Esophagus squamous epithelium (tissue), 5 donors: ENCODE measurements at places on chromosomes 1 and 21.

DNA sequence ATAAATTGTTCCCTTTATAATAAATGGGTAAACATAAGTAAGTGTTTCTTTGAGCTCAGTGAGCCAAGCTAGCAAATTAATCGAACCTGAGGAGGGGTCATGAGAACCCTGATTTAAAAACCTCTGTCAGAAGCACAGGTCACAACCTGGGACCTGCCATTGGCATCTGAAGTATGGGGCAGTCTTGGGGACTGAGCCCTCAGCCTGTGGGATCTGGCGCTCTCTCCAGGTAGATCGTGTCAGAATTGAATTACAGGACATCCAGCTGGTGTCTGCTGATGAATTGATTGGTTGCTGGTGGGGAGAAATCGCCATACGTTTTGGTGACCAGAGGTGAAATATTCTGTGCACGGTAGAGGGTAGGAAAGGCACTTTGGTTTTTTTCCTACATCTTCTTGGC lies 17.5 kb downstream of the UCK2 start:
- DNase-seq, result no peak

DNA sequence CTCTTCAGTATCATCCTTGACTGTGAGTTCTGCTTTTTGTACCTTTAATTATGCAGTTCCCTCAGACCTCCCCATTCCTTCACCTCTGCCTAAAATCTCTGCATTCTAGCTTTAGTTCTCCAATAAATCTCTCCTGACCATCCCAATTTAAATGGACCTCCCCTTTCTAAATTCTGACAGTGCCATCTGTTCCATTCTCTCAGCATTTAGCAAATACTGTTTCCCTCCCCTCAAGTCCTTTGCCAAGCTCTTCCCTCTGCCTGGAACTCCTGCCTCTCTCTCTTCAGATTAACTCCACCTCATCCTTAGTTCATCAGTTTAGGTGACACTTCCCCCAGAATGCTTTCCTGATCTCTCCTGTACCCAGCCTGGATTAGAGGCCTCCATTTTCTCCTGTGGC lies 54.0 kb upstream of the JUN start:
- DNase-seq, result no peak

DNA sequence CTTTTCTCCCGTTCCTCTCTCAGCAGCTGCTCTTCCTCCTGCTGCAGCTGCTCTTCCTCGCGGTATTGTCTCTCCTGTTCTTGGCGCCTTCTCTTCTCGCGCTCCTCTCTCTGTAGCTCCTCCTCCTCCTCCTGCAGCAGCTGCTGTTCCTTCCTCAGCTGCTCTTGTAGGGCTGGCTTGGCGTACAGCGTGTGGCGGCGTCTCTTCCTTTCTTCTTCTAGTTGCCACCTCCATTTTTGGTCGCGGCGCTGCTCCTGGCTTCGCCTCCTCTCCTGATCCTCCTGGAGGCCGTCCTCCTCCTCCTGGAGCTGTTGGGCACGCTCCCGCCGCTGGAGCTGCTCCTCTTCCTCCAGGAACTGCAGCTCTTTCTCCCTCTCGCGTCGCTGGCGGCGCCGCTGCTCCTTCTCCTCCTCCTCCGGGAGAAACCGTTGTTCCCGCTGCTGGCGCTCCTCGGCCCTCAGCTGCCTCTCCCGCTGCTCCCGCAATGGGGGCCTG lies 4.8 kb downstream of the TCHH start:
- DNase-seq, result no peak

DNA sequence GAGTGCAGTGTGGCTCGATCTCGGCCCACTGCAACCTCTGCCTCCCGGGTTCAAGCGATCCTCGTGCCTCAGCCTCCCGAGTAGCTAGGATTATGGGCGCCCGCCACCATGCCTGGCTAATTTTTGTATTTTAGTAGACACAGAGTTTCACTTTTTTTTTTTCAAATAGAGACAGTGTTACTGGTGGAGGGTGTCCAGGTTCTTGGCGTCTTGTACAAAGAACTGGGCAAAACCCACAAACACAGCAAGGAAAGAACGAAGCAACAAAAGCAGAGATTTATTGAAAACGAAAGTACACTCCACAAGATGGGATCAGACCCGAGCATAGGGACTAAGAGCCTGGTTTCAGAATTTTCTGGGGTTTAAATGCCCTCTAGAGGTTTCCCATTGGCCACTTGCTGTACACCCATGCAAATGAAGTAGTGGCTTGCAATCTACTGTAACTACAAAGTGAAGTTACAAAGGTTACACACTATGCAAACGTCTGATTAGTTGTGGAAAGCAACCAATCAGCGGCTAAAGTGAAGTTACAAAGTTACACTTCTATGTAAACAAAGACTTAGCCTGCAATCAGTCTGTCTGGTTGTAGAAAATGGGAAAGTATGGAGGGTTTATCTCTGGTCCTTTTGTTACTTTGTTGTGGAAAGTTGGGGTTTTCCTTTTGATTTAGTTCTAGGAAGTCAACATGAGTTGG lies 199.1 kb downstream of the DYRK1A start:
- DNase-seq, result no peak

DNA sequence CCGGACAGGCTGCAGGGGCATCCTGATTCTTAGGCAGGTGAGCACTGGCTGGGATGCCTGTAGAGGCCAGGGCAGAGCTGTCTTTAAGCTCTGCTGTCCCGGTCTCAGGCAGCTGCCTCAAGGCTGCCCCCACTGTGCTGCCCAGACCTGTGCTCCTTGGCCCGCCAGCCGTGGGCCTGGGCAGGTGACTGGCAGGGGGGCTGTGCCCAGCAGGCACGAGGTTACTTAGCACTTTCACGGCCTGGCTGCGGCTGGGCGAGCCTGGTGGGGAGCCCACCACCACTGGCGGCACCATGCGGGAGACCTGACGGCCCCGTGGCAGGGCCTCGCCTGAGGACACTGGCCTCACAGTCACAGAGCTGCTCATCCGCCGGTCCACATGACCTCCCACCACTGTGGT lies 8.2 kb downstream of the CRYBG2 start:
- no peak for DNase-seq

DNA sequence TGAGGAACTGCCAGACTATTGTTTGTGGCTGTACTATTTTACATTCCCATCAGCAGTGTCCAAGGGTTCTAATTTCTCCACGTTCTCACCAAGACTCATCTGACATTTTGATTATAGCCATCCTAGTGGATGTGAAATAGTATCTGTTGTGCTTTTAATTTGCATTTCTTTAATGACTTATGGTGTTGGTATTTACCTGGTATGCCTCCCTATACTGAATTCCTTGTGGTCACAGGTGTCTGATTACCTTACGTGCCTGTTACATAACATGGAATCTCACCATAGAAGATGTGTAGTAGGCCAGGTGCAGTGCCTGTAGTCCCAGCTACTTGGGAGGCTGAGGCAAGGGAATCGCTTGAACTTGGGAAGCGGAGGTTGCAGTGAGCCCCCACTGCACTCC lies 13.5 kb downstream of the ZYG11A start:
- DNase-seq, result no peak

- no peak for DNase-seq
Observed at GRCh38 chr21:42388740-42389448, 7.0 kb downstream of the TMPRSS3 start.

DNA sequence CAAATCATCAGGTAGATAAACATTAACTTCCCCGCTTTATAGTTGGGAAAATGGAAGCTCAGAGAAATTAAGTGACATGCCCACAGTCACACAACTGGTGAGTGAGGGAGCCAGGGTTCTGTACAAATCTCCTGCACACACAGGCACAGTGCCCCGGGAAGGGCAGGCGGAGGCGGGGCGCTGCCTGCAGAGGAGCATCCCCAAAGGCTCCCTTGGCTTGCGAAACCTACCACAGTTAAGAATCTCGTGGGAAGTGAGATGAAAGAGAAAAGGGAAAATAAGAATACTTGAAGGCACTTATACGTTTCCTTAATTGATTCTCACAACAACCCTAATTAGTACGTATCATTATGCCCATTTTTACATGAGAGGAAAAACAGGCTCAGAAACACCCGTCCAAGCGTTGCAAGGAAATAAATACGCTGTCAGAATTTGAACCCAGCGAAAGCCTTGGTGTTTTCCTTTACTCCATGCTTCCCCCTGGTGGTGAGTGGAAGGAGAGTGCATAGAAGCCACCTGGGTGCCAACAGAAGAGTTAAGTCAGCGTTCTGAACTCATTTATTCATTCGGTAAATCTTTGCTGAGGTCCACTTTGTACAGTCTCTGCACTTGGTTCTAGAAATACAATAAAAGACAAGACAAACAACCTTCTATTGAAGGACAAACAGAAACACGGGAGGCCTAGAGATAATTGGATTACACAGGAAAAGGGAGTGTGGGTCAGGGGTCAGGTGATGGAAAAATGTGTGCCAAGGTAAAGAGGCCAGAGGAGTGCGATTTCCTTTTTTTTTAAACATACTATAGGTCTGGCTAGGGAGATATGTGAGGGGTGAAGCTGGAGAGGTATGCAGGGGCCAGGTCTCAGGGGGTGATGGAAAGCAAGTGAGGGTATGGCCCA lies 28.4 kb downstream of the ACP6 start:
- no peak for DNase-seq

- DNase-seq, result no peak
Observed at GRCh38 chr1:41500378-41500777, 15.9 kb upstream of the EDN2 start.

GRCh38 chr21:17679002-17679600 lies 66.4 kb upstream of the BTG3 start:
- no peak for DNase-seq

DNA sequence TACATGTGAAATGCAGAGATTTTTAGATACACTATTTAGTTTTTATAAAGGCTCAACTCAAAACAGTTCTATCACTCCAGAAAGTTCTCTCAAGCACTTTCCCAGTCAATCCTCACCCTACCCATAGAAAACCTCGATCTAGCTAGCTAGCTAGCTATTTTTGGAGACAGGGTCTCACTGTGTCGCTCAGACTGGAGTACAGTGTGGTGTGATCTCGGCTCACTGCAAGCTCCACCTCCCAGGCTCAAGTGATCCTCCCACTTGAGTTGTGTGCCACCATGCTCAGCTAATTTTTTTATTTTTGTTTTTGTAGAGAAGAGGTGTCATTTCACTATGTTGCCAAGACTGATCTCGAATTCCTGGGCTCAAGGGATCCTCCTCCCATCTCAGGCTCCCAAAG lies 236.9 kb downstream of the RERE start:
- no peak for DNase-seq

DNA sequence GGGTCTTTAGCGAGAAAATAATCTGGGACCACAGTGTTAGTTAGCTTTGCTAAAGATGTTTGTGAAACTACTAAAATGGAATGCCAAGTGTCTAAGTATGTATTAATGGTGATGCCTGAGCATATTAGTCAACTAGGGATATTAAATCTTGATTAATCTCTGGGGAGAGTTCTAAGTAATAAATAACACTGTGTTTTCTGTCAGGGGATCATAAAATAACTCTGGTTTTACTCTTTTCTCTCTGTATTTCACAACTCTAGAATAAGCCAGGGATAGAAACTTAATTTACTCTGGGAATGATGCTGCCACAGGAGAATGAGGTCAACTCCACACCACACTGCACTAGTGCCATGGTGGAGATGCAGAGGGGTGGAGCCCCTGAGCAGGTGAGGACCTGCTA lies 399.2 kb downstream of the PTBP2 start:
- DNase-seq, result no peak

DNA sequence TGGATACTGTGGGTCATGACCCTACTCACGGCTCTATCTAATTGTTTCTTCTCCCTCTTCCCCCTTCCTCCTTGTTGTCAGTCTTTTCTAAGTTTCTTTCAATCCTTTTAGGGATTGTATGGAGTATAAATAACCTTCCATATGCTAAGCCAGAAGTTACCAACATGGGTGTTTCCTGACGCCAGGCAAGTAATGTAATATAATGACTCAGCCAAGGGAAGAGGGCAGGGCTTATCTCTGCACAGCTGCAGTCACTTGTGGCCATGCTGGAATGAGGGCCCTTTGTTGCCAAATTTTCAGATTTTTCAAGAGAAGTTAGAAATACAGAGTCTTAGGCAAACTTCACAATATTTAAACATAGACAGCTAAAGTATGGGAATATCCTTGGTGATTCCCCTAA lies 194.6 kb downstream of the ST6GALNAC3 start:
- no peak for DNase-seq

- no peak for DNase-seq
Observed at GRCh38 chr1:93102142-93102541, 23.1 kb downstream of the MTF2 start.

DNA sequence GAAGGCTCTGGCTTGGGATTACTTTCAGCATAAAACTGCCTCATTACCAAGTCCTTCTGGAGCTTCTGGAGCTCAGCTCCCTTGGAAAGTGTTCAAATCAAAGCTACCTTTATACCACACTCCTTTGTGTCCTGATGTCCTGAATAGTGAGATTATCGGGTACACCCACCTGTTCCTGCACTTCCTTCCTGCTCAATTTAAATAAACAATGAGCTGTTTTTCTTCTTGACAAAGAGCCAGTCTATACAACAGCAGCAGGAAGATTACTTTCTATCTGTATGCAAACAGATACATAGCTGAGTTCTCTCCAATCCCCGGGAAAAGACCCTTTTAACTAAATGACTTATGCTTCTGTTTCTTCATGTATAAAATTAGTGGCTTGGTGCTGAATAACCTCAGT lies 258.0 kb upstream of the FMN2 start:
- no peak for DNase-seq

DNA sequence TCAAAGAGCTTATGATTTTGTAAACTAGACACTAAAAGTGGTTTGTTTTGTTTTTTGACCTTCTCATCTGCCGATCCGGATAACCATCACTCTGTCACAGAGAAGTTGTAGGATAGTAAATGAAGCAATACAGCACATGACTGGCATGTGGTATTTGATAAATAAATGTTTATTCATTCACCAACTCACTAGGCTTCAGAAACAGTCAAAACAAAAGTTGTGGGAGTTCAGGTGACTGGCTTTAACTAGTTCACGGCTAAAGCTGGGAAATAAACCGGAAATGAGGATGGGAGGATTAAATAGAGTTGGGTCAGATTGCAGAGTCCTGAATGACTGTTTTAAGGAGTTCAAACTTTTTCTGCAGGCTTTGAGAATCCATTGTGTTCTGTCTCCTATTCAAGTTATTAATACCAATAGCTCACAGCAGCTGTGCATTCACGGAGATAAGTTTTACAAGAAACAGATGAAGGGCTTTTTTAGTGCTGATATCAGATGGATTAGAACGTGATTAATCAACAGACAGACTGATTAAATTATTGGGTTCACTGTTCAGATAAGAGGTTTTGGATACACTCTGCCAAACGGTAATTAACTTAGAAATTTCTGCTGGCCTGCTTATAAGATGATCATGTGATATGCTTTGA lies 463.3 kb downstream of the DPYD start:
- no peak for DNase-seq
